ENCODE measurements at places on chromosomes 12 and 14.

DNA sequence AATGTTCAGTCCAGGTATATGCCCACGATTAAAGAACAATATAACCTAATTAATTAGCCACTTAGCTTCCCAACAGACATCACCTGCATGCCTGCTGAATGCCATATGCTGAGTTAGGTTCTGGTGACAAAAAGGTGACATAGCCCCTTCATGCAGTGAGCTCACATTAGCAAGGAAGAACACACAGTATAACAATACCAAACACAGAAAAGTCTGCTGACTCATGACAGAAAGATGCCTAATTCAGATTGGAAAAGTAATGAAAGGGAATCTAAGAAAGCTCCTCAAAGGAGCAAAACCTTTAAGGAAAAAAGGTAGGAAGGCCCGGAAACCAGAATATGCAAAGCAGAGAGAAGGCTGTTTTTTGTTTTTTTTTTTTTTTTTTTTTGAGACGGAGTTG, 59.0 kb downstream of the FERMT2 start:
- no peak for DNase-seq

DNA sequence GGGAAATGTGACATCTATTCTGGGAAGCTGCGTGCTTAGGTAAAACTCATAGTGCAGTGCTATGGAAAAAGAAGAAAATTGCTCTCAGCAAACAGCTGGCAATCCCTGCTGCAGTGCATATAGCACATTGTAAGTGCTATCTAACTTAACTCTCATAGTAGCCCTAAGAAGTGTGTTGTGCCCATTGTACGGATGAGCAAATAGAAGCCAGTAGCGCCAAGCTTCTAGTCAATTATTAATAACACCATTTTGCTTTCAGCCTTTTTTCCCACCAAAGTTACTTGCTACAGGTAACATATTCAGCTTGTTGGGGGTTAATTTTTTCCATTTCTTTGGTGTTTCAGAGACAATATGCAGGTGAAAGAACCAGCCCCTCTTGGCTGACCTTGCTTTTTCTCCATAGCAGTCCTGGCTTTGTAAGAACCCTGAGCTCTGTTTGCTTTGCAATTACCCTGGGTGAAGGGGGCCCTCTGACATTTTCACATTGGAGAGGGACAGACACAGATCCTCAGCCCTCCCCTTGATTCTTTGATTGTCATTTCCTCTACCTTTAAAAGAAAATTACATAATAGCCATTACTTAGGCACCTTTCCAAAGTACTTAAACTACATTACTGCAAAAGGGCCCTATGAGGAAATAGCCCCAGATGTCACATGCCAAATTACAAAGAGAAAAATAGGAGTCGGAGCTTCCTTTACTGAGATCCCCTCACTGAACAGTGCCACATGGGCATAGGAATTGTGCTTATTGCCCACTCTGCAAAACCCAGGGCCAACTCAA, 576.2 kb upstream of the TBX3 start:
- no peak for DNase-seq

GRCh38 chr14:33254342-33254741, 315.7 kb downstream of the NPAS3 start:
- DNase-seq, result no peak

- no peak for DNase-seq
Measured at GRCh38 chr14:104444159-104445030, 135.2 kb upstream of the C14orf180 start.

GRCh38 chr12:10497602-10498001, 8.1 kb upstream of the EIF2S3B start:
- no peak for DNase-seq

DNA sequence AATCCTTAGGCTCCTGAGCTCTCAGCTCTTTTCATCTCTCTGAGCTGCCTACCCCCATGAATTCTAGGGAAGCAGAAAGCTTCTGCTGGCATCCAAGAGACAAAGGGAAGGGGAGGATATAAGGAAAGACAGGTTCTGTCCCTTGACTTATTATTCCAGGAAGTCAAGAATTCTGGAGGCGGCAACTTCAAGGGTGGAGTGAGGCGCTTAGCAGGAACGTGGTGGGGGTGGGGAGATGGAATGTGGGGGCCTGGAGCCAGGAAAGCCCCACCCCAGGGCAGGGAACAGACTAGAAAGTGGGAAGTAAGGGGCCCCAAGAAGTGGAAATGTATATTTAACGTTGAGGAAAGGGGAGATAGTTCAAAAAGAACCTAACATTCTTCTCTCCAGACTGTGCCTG, 1.4 kb downstream of the CALCOCO1 start:
- no peak for DNase-seq

DNA sequence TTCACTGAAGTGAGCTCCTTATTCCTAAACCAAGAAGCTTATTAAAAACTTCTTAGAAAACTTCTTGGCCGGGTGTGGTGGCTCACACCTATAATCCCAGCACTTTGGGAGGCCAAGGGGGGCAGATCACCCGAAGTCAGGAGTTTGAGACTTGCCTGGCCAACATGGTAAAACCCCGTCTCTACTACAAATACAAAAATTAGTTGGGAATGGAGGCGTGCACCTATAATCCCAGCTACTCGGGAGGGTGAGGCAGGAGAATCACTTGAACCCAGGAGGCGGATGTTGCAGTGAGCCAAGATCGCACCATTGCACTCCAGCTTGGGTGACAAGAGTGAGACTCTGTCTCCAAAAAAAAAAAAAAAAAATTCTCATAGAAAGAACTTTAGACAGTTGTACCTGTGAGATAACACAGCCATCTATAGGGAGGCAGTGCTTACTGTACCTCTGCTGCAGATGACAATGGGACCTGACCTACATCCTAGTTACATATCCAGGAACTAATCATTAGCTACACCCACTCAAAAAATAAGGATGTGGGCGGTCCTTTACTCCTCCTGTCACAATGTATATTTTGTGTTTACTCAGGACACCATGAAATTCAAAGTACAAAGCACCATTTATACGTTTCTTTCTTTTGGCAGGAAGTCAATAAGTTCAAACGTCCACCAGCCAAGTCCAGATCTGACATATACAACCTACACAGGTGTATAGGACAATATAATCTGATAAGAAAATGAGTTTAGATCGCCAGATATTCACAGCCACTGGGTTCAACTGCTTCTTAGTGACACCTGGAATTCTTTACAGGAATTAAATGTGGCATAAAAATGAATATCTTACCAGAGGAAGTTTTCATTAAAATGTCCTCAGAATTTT, 14.9 kb downstream of the STXBP6 start:
- DNase-seq, result no peak

GRCh38 chr12:56299308-56299852, 750 bp downstream of the CS start:
- DNase-seq, result no peak

DNA sequence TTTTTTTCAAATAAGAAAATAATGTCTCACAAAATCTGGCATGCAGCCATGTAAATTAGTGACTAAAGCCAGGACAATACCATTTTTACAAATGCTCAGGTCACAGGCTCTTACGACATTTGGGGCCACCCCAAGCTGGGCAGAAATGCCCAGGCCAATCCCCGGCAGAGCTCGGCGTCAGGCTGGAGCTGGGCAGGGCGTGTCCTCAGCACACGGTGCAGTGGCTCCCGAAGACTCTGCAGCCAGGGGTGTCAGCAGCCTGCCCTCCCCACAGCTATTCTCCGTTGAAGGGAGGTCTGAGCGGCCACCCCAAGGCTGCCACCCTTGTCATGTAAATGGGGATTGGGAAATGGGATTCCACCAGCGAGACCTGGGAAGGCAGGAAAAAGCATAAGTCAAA, 158.6 kb downstream of the DICER1 start:
- DNase-seq, result no peak

DNA sequence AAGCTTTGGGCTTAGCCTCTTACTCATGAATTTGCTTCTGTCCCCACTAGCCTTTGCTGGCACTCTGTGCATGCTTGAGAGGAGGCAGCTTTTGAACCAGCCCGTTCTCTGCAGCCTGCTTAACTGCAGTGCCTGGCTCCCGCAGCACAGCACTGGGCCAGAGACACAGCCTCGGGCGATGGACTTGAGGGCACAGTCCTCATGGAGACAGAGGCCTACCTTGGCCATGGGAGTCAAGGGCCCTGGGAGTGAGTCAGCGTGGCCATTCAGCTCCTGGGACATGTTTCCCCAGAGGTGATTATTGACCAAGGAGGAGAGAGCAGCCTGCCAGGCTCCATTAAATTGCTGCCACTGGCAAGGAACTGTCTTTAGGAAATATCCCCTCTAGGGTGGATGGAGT, 93.5 kb downstream of the SMOC1 start:
- DNase-seq, result no peak

GRCh38 chr12:28799348-28799747, 349.7 kb upstream of the FAR2 start:
- no peak for DNase-seq

GRCh38 chr12:109276160-109276559, 32.9 kb downstream of the FOXN4 start:
- DNase-seq, result no peak

- no peak for DNase-seq
Measured at GRCh38 chr14:65019944-65020566, 33.4 kb downstream of the FNTB start.

DNA sequence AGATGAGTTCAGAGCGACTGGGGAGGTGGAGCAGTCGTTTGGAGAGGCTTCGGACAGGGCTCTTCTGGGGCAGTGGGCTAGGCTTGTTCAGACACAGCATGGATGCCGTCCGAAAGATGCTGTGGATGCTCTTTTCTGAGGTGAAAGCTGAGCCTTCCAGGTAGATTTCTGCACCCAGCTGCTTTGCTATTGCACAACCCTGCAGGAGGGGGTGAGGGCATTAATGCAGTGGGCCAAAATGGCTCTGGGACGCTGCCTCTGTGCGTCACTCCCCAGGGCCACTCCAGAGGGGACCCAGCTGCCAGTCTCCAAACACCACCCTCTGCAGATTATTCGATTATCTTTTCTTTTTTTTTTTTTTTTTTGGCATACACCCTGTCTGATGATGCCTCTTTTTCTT, 6.1 kb upstream of the DDX23 start:
- DNase-seq, result no peak

DNA sequence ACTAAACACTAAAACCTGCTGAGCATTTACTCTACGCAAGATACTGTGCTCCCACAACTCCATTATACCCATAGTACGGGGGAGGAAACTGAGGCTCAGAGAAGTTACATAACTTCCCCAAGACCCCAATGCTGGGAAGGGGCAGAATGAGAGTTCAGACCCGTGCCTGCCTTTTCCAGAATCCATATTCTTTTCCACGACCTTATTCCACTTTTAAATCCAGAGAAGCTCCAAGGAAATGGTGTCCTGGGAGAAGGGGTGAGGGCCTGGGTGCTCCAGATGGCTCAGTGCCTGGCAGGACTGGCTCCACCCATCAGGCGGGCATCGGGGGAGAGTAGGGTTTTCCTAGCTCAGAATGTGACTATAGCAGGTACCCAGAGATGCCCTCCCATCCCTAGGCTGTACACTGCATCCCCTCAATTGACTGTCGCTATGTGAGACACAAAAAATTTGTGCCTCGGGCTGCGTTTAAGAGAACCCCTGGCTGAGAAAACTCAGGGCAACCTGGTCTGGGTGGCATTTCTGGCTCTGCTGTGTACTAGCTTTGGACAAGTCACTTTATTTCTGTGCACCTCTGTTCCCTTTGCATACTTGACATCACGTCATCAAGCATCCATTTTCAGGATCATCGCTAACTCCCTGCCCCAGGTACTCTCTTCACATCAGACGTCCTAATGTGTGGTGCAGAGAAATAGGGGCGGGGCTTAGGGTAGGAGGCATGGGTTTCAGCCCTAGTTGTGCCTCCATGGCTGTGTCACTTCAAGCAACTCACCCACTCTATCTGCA, 11.6 kb upstream of the IQSEC3 start:
- no peak for DNase-seq

GRCh38 chr14:28348797-28349196, 417.8 kb upstream of the FOXG1 start:
- no peak for DNase-seq

DNA sequence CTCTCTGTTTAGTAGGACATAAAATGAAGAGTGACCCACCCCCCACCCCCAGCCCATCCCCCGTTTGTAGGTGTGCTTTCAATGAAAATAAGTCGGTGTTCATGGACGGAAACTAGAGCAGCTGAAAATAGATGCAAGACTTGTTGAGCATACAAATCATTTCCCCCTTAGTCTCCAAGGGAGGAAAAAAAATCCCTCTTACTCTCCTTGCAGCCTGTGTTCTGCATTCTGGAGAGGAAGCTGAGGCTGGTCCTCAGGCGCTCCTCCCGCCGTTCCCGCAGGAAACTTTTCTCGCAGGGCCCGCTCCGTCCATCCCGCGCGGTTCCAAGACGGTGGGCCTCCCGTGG, 259.0 kb upstream of the E2F7 start:
- DNase-seq, result no peak

DNA sequence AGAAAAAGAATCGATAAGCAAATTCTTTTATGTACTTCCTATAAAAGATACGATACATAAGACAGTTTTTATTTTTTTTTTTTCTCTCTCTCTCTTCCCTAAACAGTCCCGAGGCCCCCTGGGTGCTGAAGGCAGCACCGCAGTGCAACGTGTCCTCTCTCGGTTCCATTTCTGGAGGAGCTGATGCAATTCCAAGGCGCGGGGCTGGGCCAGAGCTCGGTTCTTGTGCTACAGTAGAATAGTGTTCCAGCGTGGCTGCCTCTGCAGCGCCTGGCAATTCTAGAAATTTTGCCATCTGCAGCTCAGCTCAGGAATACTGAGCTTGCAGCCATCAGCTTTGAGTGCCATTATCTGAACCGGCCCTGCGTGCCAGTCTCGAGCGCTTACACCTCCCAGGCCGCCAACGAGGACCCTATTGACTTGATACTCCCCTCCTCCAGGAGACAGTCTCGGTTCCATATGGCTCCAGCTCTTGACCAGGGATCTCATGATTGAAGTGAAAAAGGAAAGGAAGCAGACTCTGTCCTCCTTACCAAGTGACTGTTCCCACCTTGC, 630 bp downstream of the ALDH1L2 start:
- no peak for DNase-seq

DNA sequence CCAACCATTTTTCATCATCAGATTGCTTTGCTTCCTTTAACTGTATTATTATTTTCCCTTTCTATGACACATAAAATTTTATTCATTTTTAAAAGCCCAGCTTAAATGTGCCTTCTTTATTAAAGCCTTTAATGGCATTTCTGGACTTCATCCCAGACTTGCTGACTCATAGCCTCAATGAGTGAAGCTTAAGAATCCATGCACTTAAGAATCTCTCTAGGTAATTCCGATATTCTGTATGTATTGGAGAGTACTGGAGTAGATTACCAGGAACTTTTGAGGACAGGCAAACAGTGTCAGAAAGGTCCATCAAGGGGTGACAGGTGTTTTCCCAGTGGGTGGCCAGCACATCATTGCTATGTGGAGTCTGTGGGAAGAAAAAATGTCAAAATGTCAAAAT, 107.9 kb downstream of the PTPRQ start:
- DNase-seq, result no peak

DNA sequence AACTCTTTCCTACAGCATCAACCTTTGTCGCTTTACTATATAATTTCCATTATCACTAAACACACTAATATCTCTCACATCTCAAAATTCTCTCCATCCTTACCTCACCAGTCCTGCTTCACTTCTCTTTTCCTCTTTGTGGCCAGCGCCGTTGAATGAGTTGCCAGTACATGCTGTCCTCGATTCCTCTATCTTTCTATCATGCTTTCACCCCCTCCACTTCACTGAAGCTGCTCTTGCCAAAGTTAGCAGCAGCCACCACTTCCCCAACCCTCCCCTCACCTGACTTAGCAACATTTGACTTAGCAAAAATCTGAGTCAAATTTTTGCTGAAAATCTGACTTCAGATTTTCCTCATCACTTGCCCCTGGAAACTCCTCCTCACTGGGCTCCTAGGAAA, 210.4 kb downstream of the ANO6 start:
- no peak for DNase-seq

Data from NCI-H2081 treated with DMSO at 0.1 percent for 48 hours (cell line).